ENCODE measurements at places on chromosomes 1 and 21. TPM values are rescaled to one million over a fixed set of nuclear protein-coding genes. Genes with fewer than 3 reads are reported as not detected.

The LHX8 gene
- polyA plus RNA-seq = 1.7 TPM

The POGK gene
- polyA plus RNA-seq = 14.3 TPM

The RAP1GAP gene
- polyA plus RNA-seq = 7.4 TPM

The DIRAS3 gene
- 13.8 TPM for polyA plus RNA-seq

The CD1E gene
- polyA plus RNA-seq = 1.8 TPM

The ALX3 gene
- polyA plus RNA-seq = 0.49 TPM

The C8A gene
- not detected for polyA plus RNA-seq

The FGR gene
- polyA plus RNA-seq = 5.2 TPM

The FABP3 gene
- polyA plus RNA-seq = 67.5 TPM

The TSACC gene
- 1,814 TPM for polyA plus RNA-seq

The BARHL2 gene
- 3.5 TPM for polyA plus RNA-seq

The KRTAP10-6 gene
- not detected for polyA plus RNA-seq

The CRYBG2 gene
- polyA plus RNA-seq = 12.9 TPM

The CGN gene
- polyA plus RNA-seq = 25.9 TPM

The SLC37A1 gene
- polyA plus RNA-seq = 48.3 TPM

The ZNF672 gene
- 28.4 TPM for polyA plus RNA-seq

All from testis (tissue), 5 donors.